GM12864 (cell line): ENCODE measurements at places on chromosomes 16 and 17.
A peak's percentile ranks its signal among the peaks of the same experiment; 100 is the strongest.

GRCh38 chr17:62030264-62030663 lies 34.8 kb downstream of the MED13 start:
- DNase-seq = no peak

DNA sequence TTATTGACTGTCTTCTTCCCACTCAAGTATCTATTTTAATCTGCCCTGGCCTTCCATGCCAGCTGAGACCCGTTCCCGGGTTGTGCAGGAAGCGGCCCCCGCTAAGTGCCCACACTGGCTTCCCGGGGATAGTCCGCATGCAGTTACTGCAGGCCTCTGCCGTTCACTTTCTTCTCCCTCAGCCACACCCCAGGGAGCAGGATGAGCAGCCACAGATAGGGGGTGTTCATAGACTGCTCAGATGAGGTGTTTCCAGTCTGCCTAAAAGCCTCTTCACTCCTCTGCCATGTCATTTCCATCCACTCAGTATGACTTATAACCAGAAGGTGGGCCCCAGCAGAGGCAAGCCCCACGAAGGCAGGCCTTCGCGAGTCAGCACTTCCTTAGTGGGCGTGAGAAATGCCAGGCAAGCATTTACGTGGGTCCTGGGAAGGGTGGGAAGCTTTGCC lies 7.7 kb downstream of the MED9 start:
- no peak for DNase-seq

GRCh38 chr17:60920107-60920506 lies 242.5 kb downstream of the BCAS3 start:
- DNase-seq = no peak

- peak; percentile 48 for DNase-seq
Measured at GRCh38 chr17:29176558-29177351, 3.4 kb downstream of the MYO18A start.

DNA sequence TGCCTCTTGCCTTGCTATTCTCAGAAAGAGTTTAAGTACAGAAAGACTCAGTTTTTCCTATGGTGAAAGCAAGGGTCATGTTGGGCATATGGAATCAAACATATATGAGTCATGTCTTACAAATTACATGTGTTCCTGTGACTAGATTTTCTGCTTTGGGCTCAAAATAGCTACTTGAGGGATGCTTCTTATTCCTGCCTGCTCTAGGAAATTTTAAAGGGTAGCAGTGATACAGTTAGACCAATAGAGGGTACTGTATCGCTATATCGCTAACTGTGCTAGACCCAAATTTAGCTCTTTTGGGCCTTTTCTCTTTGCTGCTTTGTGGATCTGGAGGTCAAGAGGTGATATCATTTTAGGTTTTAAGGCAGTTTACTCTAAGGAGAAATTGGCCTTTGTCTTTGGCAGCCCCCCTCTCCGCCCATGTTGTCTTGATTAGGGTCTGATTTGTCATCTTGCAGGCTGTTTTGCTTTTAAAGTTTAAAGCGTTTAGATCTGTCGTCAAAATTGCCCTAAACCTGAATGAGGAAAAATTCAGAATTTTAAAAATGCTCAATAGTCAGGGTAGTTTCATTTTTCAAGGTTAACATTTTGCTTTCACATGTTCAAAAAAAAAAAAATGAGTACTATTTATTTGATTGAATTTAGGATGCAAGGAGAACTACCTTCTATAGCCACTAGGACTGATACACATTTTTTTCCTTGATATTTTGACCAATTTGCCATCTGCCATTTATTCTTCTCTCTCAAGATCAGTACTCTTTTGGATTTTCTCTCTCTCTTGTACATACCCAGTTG lies 8.8 kb downstream of the NFATC3 start:
- no peak for DNase-seq

DNA sequence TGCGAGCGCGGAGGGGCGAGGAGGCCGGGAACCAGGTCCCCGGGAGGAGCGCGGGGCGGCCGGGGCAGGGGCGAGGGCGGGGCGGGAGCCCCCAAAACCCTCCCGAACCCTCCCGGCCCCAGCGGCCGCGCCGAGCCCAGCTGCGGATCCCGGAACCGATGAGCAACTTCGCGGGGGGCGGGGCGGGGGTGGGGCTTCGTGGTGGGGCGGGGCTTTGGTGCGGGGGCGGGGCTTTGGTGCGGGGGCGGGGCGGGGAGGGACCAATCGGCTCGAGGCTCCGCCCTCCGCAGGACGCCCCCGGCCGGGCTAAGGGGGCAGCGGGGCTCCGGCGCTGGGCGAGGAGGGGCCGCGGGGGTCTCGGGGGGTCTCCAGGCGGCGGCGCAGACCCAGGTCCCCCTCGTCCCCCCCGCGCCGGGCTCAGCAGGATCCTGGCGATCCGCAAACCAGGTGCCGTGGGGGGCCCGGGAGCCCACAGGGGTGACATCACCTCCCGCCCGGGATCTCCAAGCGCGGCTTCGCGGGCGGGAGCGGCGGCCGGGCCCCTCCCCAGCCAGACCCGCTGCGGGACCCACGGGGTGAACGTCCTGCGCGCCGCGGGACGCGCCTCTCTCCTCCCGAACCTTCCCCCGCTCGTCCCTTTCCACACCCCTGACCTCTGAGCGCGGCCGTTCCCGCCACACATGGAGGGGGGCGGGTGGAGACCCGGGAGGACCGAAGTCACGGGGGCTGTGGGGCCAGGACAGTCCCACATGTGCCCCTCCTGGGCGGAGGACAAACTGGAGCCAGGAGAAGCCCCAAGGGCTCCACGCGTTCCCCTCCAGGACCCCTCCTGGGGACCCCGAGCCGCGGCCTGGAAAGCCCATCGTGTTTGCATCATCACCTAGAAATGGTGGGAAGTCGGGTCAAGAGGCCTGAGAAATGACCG lies at the start of gene ABR:
TSS of gene ABR (minus strand) at position 164 of the 925 bp plus-strand sequence. CDS start 254 bp downstream, outside the sequence.
- no peak for DNase-seq
